ENCODE measurements at places on chromosomes 13 and 19.

GRCh38 chr19:31377736-31378135 is 28.5 kb upstream of the TSHZ3 start:
- DNase-seq: no peak

GRCh38 chr13:97278435-97279411 is 56.6 kb downstream of the MBNL2 start:
- no peak for DNase-seq

DNA sequence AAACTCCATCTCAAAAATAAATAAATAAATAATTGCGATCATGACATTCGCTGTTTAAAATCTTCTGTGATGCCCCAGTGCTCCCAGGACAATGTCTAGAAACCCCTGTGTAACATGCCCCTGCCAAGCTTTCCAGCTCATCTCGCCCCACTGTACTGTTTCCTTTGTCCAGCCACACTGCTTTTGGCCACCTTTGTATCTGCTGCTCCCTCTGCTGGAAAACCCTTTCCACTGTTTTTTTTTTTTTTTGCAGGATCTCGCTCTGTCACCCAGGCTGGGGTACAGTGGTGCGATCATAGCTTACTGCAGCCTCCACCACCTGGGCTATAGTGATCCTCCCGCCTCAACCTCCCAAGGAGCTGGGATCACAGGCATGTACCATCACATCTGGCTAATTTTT is 7.5 kb downstream of the PLAUR start:
- DNase-seq: no peak

DNA sequence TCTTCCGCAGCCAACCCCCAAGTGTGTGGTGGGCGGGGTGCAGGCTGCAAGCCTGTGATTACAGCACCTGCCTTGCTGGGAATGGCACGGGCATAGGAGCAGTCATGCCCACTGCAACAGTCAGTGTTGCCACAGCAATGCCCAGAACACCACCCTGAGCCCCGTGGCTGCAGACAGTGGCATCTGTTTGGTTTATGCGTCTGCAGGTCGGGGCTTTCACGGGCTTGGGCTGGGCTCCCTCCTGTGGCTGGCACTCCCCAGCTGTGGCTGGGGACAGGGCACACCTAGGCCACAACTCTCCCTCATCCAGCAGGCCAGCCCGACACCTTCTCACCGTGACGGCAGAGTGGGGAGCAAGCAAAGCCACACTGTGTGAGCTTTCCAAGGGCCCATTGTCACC is 115.3 kb upstream of the C1QTNF9B start:
- no peak for DNase-seq

DNA sequence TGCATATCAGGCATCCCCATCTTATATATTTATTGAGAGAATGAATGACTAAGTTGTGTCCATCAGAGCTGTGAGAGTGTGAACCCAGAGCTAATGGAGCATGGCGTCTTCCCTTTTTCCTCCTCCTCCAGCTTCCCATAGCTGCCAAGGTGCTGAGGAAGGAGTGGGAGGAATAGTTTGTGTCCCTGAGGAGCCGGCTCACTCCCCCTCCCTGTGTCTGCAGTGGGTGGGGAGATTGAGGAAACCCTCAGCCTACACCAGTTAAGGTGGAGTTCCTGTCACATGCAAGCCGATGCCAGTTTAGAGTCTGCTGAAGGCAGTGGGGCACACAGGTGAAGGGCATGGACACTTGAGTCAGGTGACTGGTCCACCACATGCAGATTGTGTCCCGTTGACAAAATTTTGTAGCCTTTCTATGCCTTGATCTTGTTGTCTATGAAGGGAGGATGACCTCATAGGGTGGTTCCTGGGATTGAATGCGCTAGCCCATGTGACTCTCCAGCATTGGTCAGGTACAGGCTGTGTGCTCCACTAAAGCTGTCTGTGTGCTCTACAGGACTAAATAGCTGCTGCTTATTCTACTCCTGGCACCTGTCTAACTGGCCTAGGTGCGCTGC is 47.6 kb upstream of the GPI start:
- no peak for DNase-seq

- DNase-seq: no peak
These were observed 17.6 kb downstream of the SIGLEC7 start for GRCh38 chr19:51159656-51160055.

- DNase-seq: no peak
These were observed 383 bp downstream of the ZNF581 start for GRCh38 chr19:55643887-55644176.

DNA sequence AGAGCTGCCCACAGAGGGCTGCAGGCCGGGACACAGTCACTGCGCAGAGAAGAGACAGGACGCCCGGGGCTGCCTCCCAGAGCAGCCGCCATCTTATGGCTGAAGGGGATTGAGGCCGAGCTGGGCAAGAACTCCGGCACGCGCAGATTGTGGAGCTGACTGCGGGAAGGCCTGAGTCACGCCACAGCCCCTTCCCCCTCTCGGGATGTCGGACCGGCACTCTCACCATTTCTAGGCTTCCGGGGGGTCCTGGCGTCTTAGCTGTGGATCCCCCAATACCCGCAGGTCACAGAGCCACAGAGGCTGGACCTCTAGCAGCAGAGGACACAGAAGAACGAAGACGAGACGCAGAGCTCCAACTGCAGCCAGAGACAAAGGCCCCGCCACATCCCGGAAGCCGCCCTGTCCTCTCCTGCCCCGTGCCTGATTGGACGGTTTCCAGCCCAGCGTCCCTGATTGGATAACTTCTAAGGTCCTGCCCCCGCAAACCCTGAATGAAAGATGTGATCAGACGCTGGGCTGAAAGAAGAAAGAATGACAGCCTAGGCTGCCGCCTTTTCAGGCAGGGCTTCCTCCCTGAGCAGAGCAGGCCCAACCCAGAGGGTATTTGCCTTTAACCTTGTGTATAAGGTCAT is at the start of gene ZNF43:
Gene ZNF43 (minus strand): TSS at position 373 of the 635 bp plus-strand sequence. CDS start 144 bp downstream, at position 229.
- peak; percentile 90 for DNase-seq

DNA sequence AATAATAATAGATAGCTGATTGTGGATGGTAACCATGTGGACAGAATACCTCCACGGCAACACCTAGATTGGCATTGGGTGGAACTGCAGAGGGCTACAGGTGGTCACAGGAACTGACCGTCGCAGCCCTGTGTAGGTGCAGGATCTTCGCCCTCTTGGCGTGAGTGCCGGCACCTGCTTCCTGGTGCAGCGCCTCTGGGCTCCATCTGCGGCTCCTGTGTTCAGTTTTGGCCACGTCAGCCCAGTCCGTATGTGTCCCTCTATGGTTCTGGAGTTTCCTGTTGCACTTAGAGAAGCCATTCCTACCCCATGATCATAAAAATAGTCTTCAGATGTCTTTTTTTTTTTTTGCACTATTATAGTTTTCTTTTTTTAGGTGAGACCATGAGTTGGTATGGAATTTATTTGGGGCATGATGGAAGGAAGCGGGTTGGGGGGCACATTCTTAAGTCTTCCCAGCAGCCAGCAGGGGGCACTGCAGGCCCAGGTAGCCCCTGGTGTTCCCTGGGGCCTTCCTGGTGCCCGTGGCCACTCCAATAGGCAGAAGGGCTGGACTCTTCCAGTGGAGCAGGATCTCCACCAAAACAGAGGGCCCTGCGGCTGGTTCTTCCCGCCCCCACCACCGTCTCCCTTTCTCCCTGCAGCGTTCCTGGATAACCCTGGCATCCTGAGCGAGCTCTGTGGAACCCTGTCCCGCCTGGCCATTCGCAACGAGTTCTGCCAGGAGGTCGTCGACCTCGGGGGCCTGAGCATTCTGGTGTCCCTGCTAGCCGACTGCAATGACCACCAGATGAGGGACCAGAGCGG is 10.1 kb upstream of the SLC25A42 start:
- peak; percentile 54 for DNase-seq

GRCh38 chr19:4618019-4618418 is 21.3 kb upstream of the TNFAIP8L1 start:
- DNase-seq: no peak

- DNase-seq: no peak
These were observed 344.1 kb downstream of the RFC3 start for GRCh38 chr13:34161931-34162543.

GRCh38 chr13:68078874-68079273 is 848.7 kb upstream of the PCDH9 start:
- no peak for DNase-seq

Data from effector CD8-positive, alpha-beta T cell (primary cell).